ENCODE measurements at places on chromosomes 6 and 20.

DNA sequence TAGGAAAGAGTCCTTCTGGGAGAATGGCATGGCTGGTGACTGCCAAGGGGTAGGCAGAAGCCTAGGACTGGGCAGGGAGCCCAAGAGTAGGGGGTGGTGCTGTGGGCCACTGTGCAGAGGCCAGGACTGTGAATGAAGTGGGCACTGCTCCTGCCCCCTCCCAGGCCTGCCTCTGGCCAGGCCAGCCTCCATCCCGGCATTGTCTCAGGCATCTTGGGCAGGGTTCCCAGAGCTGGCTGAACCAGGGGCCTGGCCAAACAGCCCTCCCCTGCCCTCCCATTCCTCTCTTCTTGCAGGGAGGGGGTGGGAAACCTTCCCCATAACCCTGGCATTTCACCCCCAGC is 81.6 kb downstream of the MRPL14 start:
- no peak for DNase-seq

GRCh38 chr20:63692436-63693082 is 3.9 kb upstream of the TNFRSF6B start:
- no peak for DNase-seq

DNA sequence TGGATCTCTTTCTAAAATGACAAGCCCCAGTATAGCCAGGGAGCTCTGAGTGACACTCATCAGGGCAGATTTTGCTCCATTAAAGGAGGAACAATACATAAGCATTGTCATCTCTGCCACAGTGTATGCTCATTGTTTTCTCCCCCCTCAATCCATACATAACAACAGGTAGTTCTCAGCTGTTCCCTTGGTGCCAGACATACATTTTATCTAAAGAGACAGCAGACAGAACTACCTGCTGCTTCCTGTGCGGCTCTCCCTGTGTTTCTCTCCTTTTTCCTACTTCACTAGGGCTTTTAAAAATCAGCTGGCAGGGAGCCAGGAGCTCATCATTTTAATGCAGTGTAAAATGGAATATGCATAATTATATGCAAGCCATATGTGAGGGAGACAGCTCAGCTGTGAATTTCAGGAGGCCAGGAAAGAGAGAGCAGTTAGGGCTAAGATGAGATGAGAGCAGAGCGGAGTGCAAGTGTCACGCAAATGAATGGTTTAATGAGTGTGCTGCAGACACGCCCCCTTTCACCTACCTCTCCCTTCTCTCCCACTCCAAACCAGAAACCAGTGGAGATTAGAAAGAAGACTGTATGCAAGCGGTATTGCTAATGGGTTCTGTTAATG is 96.0 kb downstream of the SOBP start:
- DNase-seq, result no peak

DNA sequence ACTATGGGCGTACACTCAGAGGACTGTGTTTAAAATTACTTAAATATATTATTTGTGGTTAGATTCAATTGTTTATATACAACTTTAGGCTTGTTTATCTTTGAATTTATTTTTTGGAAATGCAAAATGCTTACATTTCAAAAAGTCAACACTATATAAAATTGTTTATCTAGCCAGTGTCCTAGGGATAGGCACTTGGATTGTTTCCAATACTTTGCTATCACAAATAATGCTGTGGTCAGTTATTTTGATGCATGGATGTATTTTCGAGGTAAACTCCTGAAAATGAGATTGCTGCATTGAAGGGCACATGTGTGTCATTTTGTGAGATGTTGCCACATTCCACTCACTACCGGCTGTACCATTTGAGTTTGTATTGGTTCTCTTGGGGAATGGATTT is 213.9 kb downstream of the SLC24A3 start:
- no peak for DNase-seq

DNA sequence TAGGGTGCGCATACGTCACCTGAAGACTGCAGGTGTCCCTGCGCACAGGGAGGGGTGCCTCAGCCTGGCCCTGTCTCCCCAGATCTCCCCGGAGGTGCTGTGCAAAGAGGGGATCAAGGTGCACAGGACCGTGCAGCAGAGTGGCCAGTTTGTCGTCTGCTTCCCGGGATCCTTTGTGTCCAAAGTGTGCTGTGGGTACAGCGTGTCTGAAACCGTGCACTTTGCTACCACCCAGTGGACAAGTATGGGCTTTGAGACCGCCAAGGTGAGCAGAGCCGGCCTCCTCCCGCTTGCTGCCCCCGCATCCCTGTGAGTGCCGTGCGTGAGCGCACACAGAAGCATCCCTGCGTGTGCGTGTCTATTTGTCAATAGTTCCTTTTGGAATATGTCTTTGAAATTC is 150.7 kb downstream of the DTNBP1 start:
- no peak for DNase-seq

DNA sequence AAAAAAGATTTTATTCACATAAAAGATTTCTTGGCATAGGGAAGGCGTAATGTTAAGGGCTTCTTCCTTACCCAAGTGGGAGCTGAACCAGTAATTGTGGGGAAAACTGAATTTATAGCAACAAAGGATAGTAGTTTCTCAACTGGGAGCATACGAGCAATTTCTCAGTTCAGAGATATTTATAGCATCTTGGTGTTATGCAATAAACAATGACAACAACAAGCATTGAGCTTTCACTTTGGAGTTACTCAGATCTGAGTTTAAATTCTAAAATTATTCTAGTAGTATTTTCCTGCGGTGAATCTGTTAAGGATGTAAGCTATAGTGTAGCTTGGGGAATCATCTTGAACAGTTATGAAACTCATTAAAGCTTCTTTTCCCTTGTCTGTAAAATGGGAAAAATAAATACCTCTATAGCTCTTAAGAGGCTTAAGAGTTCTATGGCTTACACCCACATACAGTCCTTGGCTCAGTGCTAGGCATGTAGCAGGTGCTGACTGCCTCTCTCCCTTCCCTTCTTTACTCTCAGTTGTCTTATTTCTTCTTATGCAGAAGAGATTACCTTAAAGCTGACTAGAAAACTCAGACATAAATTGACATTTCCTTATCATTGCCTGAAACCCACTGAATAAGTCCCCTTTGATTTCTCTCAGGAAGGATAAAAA is 58.8 kb downstream of the SAMD5 start:
- DNase-seq, result no peak

- no peak for DNase-seq
Observed at GRCh38 chr20:22732751-22733150, 148.4 kb upstream of the FOXA2 start.

DNA sequence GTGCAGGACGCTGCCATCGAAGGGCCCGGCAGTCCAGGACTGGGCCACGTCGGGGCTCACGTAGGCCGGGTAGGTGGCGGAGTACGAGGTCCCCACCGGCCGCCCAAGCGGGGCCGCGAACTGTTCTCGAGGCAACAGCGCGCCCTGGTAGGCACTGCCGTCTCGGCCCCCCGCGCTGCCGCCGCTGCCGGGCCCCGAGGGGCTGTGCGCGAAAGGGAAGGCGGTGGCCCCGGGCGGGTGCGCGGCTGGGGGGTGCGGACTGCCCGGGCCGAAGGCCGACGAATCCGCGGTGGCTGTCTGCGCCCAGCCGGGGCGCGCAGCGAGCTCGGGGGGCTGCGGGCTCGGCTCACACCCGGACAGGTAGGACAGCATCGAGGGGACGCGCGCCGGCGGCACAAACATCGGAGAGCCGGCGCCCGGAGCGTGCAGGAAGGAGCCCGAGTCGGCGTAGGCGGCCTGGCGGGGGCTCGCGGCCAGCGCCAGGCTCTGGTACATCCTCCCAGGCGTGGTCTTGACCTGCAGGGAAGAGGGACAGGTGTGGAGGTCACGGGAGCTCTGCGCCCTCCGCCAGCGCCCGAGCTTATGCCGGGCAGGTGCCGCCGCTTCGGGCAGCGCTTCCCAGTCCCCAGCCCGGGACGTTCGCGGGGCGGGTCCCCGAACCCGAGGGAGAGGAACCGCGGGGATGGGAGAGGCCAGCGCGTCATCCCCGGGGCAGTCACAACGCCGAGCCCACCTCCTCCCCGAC is 596 bp downstream of the GATA5 start:
- no peak for DNase-seq

DNA sequence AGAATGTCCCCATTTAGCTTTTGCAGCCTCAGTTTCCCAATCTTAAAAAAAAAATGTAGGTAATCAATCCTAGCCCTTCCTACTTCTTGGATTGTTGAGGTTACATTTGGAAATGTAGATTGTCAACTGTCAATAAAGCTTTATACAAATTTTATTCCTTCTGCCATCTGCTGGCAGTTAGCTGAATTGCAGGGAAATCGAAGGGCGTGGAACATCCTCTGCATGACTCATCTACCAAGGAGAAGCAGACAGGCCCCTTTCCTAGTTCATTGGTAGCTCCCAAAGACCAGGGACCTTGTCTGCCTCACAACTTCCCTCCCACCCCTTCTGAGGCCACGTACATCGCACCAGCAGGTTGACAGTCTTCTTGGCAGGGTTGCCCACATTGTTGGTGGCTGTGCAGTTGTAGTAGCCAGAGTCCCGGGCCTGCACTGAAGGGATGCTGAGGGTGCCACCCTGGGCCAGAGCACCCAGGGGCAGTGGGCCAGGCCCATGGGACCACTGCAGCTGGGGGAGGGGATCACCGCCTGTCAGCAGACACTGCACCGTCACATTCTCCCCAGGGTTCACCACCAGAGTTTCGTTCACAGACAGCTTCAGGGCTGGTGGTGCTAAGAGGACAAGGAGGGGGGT is 43.6 kb downstream of the MDGA1 start:
- peak; percentile 56 for DNase-seq

GRCh38 chr6:93819189-93819588 is 399.8 kb upstream of the EPHA7 start:
- no peak for DNase-seq

DNA sequence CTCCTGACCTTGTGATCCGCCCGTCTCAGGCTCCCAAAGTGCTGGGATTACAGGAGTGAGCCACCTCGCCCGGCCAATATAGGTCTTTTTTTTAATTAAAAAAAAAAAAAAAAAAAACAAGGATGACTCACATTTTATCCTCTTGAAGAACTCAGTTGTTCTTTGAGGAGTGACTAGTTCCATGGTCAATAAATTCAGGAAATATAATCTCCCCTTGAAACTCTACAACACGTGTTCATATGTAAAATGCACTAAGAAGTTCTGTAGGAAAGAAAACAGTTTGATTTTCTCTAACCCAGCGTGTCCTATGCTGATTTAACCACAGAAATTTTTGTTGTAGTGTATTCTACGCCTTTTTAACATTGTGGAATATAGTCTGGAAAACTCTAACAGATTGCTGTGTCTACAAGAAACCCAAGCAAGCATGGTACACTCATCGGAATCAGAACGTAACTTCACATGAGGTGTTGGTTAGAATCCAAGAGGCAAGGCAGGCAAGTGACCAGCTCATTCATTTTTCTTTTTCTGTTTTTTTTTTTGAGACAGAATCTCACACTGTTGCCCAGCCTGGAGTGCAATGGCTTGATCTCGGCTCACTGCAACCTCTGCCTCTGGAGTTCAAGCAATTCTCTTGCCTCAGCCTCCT is 79.0 kb upstream of the ZNF217 start:
- DNase-seq, result no peak
